Effector memory CD4-positive, alpha-beta T cell (primary cell): ENCODE measurements at places on chromosomes 16 and 17.

- no peak for DNase-seq
These were observed 69.4 kb upstream of the NKD1 start for GRCh38 chr16:50478773-50479149.

- DNase-seq, result no peak
These were observed 17.0 kb upstream of the ABCA10 start for GRCh38 chr17:69245617-69246016.

- no peak for DNase-seq
These were observed 32.7 kb downstream of the ITGB3 start for GRCh38 chr17:47286198-47286914.

DNA sequence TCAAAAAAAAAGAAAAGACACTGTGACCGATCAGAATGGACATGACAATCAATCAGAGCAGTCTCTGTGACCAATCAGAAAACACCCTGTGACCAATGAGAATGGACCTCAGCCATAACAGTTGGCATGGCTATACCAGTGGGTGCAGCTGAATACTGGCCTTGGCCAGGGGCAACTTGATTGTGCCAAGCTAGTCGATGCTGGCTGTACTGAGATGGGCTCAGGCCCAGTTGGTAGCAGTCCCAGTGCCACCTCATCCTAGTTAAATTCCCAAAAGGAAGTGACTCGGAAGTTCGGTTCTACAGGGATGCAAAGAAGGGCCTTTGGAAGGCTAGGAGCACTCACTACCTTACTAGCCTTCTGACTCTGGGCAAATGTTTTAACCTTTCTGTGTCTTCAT lies 37.2 kb upstream of the BCO1 start:
- DNase-seq, result no peak

- no peak for DNase-seq
These were observed 13.9 kb downstream of the HAGH start for GRCh38 chr16:1812732-1813163.

GRCh38 chr17:76527430-76528111 lies 9.9 kb downstream of the CYGB start:
- peak; percentile 12 for DNase-seq

- DNase-seq, result no peak
These were observed 17.9 kb downstream of the NSRP1 start for GRCh38 chr17:30134551-30134950.

DNA sequence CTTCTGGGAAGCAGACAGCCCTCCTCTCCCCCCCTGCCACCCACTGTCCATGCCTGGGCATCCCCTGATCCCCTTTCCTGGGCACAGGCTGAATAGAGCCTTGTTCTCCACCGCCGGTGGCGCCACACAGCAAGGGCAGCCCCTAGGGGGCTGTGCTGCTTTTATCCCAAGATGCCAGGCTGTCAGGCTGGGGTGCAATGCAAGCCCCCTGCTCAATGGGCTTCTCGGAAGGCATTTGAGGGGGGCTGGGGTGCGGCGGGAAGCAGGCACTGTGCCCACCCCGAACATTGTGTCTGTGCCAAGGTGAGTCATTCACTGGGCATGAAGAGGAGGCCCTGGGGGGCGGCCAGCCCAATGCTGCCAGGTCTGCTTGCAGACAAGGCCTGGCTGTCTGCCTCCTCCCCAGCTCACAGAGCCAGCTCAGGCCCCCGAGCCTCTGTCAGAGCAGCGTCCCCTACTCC lies 1.5 kb upstream of the GFAP start:
- no peak for DNase-seq

DNA sequence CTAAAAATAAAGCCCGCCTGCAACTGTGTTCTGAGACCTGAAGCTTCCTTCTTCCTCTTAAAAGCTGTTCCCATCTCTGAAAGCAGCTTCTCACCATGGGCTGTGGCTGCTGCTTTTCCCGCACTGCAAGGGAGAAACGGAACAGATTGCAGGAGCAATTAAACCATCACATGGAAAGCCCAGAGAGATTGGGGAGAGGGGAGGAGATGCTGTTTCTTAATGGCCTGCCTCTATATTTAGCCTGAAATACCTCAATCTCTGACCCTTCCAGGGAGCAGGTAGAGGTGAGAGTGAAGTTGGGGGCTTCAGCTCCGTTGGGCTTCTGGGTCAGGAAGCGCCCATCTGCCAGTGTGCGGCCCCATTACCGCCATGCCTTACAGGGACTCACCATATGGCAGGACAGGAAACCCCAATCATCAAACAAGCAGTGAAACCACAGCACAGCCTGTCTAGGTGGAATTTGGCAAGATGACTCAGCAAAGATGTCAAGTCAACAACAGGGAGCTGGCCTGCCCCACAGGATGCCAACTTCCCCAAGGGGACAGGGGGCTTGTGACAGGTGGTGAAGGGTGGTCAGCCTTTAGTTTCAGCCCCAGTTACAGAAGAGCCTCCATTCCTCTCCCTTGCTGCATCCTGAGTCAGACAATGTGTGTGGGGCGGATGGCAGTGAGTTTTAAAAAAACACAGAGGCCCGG lies 286.6 kb upstream of the CCL2 start:
- no peak for DNase-seq
